ENCODE measurements at places on chromosomes 4 and X.
A peak's percentile ranks its signal among the peaks of the same experiment; 100 is the strongest.

DNA sequence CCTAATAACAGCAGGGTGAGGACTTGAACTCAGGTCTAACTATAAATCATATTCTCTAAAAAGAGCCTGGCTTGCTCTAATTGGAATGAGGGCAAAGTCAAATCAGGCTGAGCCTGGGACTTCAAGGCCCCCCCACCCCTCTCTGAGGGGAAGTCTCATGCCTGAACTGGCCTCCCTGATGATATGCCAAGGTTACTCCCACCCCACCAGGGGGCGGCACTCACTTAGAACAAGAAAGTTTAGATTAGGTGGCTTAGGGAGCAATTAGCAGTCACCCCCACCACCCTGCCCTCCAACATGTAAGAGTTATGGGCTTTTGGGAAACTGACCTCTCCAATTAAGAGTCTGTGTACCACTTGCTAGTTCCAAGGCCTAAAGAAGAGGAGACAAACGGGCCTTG is 2.7 kb downstream of the FOXO4 start:
- peak; percentile 47 for DNase-seq

GRCh38 chr4:2276581-2277325 is 14.8 kb upstream of the MXD4 start:
- DNase-seq = no peak

- no peak for DNase-seq
Observed at GRCh38 chr4:119233750-119234149, 21.2 kb downstream of the USP53 start.

- DNase-seq = no peak
Observed at GRCh38 chr4:175811228-175811627, 836 bp downstream of the GPM6A start.

All from ovary (tissue), 10 donors.